Suppressor macrophage treated with lipopolysaccharide for 1 hour (primary cell): ENCODE measurements at places on chromosomes 16 and 17.

GRCh38 chr16:30615358-30616091 is 5.3 kb upstream of the ZNF689 start:
- peak; percentile 81 for DNase-seq

DNA sequence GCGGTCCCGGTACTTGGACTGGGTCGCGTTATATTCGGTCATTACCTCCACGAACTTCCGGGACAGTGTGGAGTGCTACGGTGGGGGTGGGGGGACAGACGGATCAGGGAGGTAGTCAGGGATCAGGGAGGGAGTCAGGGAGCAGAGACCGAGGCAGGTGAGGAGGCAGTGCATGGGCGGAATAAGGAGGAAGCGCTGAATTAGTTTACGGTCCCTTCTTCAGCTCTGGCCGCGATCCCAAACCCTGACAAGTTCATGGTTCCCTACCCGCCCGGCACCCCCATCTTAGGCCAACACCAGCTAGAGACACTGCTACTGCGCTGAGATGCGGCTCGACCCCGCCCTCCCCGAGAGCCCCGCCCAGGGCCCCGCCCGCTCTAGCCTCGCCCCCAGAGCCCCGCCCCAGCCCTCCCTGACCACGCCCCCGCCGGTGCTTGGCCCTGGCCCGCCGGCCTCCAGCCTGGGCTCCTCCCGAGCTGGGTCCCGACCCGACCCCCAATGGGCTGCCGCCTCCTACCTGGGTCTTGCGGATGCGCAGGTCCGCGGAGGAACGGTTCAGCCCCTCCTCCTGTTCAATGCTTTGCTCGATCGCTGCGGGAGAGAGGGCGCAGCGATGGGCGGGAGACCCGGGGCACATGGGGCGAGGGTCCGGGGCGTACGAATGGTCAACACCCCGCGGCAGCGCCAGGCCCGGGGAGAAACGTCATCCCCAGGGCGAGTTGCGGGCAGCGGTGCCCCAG is 12.1 kb downstream of the HSD3B7 start:
- DNase-seq: peak; percentile 83

DNA sequence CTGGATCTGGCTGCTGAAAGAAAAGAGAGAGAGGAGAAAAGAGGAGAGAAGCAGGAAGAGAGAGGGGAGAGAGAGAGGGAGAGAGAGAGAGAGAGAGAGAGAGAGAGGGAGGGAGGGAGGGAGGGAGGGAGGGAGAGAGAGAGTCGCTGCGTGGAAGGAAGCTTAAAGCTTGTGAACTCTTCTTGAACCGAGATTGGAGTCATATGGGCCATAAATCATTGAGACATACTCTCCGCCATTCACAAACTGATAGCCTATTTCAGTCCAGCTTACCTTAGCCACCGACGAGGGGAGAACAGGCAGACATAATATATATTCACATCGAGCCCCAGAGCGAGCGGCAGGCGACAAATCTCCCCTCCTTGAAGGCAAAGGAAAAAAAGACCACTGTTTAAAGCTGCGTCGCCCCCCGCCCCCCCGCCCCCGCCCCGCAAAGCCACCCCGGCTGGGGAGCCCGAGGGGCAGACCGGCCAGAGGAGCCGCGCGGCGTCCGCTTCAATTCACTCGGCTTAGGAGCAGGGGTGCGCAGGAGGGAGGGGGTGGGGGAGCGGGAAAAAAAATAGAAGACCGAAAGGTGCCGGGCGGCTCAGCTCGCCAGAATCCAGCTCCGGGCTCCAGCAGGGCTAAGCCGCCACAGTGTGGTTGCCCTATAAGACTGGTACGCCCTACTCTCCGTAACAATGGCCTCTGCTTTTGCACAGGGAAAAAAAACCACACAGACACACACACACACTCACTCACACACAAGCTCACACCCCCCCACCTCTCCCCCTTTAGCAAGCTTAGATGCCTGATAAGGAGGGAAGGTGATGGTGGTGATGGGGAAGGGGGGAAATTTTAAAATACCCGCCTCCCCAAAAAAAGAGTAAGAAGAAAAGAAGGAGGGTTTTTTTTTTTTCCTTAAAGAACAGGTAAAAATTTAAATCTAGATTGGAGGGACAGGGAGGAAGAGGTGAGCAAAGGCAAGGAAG is 10.6 kb upstream of the HOXB2 start:
- no peak for DNase-seq

GRCh38 chr16:19014461-19014860 is 30.7 kb downstream of the TMC7 start:
- peak; percentile 72 for DNase-seq

- DNase-seq: no peak
Measured at GRCh38 chr16:84663433-84664101, 15.3 kb downstream of the KLHL36 start.

- no peak for DNase-seq
Measured at GRCh38 chr17:48051283-48051682, 3.1 kb downstream of the NFE2L1 start.

- peak; percentile 28 for DNase-seq
Measured at GRCh38 chr17:47693731-47694580, at the start of gene TBKBP1. Gene TBKBP1, plus strand, starts transcription at chr17:47694161. Its CDS starts 1,952 bp downstream, at chr17:47696113.

DNA sequence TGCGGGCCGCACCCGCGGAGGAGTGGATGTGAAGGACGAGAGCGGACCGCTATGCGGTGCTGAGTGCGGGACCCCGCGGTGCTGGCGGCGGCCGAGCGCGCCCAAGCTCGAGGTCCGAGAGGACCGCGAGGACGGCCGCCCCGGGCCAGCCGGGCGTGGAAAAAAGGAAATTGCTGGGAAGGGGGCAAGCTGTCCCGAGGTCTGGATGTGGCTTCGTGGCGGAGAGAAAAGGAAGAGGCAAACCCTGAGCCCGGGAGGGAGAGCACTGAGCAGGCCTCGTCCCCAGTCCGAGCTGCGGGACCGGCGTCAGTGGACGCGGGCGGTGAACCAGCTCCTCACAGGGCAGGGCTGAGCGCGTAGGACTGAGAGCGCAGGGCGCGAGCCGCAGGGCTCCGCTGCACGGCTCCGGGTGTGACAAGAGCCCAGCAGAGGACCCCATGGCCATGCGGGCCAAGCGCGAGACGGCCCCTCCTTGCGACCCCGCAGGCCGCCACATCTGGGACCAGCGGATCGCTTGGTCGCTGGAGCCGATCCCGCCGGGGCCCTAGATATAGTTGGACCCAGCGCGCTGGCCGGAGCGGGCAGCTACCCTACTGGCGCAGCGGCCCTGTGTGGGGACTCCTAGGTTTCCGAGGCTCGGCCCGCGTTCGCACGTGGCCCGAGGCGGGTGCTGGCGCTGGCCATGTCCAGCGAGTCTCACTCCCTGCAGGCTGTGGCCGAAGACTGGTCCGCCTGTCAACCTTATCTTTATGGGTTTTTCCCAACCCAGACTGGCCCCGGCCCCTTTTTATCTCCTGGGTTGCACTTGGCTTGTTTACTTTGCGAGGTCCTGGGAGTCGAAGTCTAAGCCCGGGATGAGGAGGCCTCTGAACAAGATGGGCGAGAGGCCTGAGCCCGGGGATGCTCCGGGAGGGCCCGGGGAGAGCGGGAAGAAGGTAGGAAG is 2.4 kb downstream of the TBX4 start:
- DNase-seq: no peak

GRCh38 chr16:12206098-12206748 is 229.7 kb downstream of the SNX29 start:
- DNase-seq: peak; percentile 42

- peak; percentile 65 for DNase-seq
Measured at GRCh38 chr16:50699326-50700159, 6.1 kb downstream of the NOD2 start.

GRCh38 chr17:80138856-80139426 is 8.0 kb downstream of the EIF4A3 start:
- no peak for DNase-seq

DNA sequence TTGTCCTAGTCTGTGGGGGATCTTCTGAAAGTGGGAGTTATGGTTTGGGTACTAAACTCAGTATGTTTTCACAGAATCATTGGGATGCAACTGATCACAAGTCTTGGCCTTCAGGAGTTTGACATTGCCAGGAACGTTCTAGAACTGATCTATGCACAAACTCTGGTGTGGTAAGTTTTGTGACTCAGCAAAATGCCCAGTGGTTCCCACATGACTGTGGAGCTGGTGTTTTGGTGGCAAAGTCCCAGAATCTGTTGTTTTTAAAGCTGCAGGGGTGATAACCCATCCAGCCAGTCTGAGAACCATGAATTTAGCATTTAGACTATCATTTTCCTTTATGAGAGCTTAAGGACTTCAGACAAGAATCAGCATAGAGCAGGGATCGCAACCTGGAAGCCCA is 40.6 kb downstream of the GDE1 start:
- no peak for DNase-seq

- DNase-seq: no peak
Measured at GRCh38 chr17:73267648-73268537, 6.2 kb upstream of the CPSF4L start.

- no peak for DNase-seq
Measured at GRCh38 chr17:1322480-1322879, 43.0 kb downstream of the TRARG1 start.
